ENCODE measurements at places on chromosomes 5 and 9.

GRCh38 chr5:80093796-80094195 is 58.6 kb downstream of the THBS4 start:
- H3K27ac ChIP-seq = no peak overlapping the region
- H3K4me1 ChIP-seq = no peaks in the 10 kb centered on the region
- H3K36me3 ChIP-seq = no peaks in the 10 kb centered on the region
- H3K27me3 ChIP-seq = no peaks in the 10 kb centered on the region
- no peak for DNase-seq
- H3K4me3 ChIP-seq = no peak overlapping the region

DNA sequence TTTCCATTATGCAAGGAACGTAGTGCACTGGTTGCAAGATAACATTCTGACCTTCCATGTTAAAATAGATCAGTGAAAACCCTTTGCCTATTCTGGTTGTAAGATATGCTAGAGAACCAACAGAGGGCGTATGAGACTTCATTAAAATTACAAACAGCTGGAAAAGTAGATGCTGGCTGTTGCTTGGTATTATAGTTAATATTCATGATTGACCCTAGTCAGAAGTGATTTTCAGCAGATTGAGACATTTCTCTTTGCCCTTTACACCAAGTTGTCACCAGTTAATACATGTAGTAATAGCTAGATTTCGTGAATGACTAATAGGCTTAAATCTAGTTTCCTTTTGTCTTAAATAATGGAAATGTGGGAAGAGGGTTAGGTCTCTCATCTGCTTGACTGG is 13.8 kb upstream of the FGF18 start:
- H3K4me1 ChIP-seq = peaks cover 26% of the 10 kb centered on the region
- no peak overlapping the region for H3K4me3 ChIP-seq
- H3K27ac ChIP-seq = no peak overlapping the region
- H3K27me3 ChIP-seq = no peaks in the 10 kb centered on the region
- no peak for DNase-seq
- H3K36me3 ChIP-seq = peaks cover 74% of the 10 kb centered on the region

- no peak overlapping the region for H3K4me3 ChIP-seq
- no peak for DNase-seq
- H3K36me3 ChIP-seq = no peaks in the 10 kb centered on the region
- no peaks in the 10 kb centered on the region for H3K27me3 ChIP-seq
These were observed 142.9 kb downstream of the NFIB start for GRCh38 chr9:14170973-14171596.

DNA sequence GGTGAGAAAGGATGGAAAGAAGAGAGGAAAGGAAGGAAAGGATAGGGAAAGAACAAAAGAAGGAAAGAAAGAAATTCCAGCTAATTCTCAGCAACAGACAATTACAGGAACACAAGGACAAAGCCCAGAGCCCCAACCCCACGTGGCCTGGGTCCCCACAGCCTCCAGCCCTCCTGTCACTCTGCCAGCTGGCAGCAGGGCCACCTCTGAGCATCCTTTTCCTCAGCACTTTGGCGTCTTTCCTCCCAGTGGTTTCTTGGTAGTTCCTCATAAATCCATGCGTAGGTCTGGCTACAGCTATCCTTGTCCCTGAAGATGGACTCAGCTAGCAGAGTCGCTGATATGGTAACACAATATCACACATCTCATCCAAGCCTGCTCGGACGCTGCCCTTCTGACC is 28.3 kb downstream of the ADAMTS2 start:
- H3K4me3 ChIP-seq = no peak overlapping the region
- no peaks in the 10 kb centered on the region for H3K36me3 ChIP-seq
- no peaks in the 10 kb centered on the region for H3K4me1 ChIP-seq
- H3K27ac ChIP-seq = no peak overlapping the region
- DNase-seq = no peak
- H3K27me3 ChIP-seq = no peaks in the 10 kb centered on the region

DNA sequence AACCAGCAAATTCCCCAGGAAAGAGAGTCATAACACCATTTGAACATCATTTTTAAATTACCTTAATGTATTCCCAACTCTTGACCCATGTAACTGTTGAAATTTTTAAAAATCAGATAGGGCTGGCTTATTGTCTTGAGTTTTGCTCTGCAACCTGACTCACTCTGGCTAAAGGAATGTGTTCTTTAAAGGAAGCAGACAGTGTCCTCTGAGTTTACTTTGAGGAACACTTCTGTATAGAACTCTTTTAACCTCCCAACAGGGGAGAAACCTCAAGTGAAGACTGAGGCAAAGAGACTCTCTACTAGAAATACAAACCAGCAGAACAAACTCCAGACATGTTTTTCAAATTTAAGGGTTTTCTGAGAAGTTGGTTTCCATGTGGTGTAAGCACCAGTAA is 248.9 kb downstream of the CWC27 start:
- DNase-seq = no peak
- no peak overlapping the region for H3K27ac ChIP-seq
- no peaks in the 10 kb centered on the region for H3K4me1 ChIP-seq
- H3K36me3 ChIP-seq = no peaks in the 10 kb centered on the region
- H3K4me3 ChIP-seq = no peak overlapping the region
- no peaks in the 10 kb centered on the region for H3K27me3 ChIP-seq

DNA sequence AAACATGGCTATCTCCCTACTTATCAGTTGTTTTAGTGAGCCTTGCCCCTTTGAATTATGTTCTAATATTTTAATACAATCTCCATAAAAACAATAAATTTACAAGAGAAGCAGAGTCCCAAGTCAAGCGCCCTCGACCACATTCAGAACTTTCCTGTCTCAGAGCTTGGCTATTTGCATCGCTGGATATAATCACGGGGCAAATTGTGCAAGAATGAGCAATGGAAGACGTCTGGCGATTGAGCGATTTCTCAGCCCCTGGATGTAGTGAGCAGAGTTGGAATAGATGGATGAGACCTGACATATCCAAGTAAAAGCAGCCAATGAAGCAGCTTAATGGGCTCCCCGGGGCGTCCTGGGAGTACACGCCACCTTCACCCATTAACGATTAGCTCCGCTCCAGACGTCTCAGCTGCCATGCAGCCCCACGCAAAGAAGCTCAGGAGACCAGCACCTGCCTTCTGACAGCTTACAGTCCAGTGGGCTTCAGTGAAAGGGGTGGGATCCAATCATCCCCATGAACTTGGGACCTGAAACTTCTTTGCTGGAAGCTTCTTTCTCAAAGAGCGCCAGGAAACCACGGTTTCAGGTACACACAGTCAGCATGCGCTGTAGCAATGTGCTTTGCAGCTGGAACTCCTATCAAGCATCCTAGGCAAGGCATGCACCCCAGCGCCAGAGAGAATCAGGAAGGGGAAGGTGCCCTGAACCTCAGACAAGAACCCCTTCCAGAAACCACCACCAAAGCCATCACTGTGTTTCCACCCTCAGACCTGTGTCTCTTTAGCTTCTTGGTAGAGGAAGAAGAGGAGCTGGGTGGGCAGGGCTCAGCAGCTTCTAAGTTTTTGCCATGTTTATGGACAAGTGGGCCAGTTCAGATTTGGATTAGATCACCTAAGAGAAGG is 92.0 kb upstream of the IRX4 start:
- H3K27me3 ChIP-seq = 0 out of 2 replicates have a peak, but pooled peaks cover 6% of the 10 kb centered on the region
- no peak for DNase-seq
- no peaks in the 10 kb centered on the region for H3K4me1 ChIP-seq
- no peak overlapping the region for H3K27ac ChIP-seq
- no peaks in the 10 kb centered on the region for H3K36me3 ChIP-seq
- H3K4me3 ChIP-seq = no peak overlapping the region

DNA sequence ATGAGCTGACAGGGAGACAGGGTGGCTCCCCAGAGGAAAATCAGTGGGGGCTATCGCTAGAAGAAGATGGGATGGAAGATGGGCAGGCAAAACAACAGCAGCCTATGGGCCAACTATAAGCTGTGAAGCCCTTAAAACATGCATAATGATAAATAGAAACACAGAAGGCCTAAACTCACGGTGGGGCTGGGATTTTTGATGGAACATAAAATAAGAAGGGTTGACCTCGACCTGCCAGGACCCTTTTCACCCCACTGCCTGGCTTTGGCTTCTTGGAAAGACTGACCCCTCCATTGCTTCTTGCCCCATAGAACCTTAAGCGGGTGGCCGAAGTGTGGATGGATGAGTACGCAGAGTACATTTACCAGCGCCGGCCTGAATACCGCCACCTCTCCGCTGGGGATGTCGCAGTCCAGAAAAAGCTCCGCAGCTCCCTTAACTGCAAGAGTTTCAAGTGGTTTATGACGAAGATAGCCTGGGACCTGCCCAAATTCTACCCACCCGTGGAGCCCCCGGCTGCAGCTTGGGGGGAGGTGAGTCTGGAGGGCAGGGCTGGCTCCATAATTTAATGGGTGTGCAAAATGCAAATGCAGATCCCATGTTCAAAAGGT is 36.5 kb upstream of the SAP30L start:
- H3K27me3 ChIP-seq = no peaks in the 10 kb centered on the region
- H3K4me1 ChIP-seq = peaks cover 21% of the 10 kb centered on the region
- no peak overlapping the region for H3K27ac ChIP-seq
- no peak for DNase-seq
- peaks cover 47% of the 10 kb centered on the region for H3K36me3 ChIP-seq

DNA sequence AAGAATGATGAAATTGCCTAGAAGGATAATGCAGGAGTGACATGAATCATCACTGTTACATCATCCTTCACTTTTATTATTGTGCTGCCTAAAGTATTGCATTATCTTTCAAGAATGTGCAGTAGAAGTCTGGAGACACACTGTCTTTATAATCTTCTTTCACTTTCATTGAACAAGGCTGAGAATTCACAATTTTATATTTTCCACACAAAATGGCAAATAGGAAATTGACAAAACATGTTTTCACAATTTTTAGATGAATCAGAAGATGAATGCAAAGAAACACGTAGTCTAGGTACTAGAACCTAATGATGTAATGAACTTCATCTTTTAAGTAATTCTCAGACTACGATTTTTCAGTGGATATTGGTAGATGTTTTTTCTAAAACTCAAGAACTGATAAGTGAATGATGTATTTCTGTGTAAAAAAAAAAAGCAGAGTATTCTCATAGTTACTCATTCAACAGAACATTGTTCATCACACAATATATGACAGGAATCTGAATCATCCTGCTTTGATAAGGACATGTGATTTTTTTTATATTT is 131.5 kb upstream of the GRHPR start:
- H3K4me1 ChIP-seq = peaks cover 31% of the 10 kb centered on the region
- no peaks in the 10 kb centered on the region for H3K27me3 ChIP-seq
- no peak overlapping the region for H3K4me3 ChIP-seq
- DNase-seq = no peak
- peak overlapping the region; percentile 82 for H3K27ac ChIP-seq
- H3K36me3 ChIP-seq = no peaks in the 10 kb centered on the region

DNA sequence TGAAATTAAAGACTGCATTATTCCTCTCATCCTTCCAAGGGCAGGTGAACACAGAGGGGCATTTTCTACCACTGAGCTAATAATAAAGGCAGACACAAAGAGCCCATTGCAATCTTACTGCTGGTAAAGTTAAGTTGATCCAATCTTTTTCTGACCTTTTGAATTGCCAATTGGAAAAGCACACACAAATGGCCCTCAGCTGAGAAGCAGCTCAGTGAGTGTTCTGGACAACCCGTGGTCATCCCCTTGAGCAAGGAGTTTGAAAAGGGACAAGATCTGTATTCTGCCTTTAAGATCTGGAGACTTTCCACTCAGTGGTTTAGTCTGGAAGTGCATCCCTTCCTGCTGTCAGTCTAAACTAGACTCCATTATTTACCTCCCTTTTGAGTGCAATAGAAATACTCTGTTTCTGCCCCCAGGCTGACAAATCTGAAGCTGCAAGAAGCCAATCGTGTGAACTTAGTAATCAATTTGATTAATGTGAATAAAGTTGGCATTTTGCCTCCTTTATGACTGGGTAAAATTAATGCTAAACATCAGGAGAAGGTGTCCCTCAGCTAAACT is 835.7 kb downstream of the MAT2B start:
- no peaks in the 10 kb centered on the region for H3K36me3 ChIP-seq
- H3K4me3 ChIP-seq = no peak overlapping the region
- no peak overlapping the region for H3K27ac ChIP-seq
- peaks cover 22% of the 10 kb centered on the region for H3K4me1 ChIP-seq
- DNase-seq = no peak

GRCh38 chr9:83154821-83155220 is 91.9 kb upstream of the RASEF start:
- DNase-seq = no peak
- H3K27me3 ChIP-seq = no peaks in the 10 kb centered on the region
- H3K27ac ChIP-seq = no peak overlapping the region
- H3K4me1 ChIP-seq = no peaks in the 10 kb centered on the region
- H3K4me3 ChIP-seq = no peak overlapping the region

- DNase-seq = no peak
- no peak overlapping the region for H3K4me3 ChIP-seq
- H3K27me3 ChIP-seq = peaks cover 2% of the 10 kb centered on the region
- H3K27ac ChIP-seq = no peak overlapping the region
- no peaks in the 10 kb centered on the region for H3K4me1 ChIP-seq
These were observed 173.3 kb upstream of the GDNF start for GRCh38 chr5:38013107-38013506.

- no peak overlapping the region for H3K4me3 ChIP-seq
- H3K36me3 ChIP-seq = no peaks in the 10 kb centered on the region
- DNase-seq = no peak
- no peaks in the 10 kb centered on the region for H3K4me1 ChIP-seq
- no peak overlapping the region for H3K27ac ChIP-seq
- H3K27me3 ChIP-seq = no peaks in the 10 kb centered on the region
These were observed 52.8 kb upstream of the RORB start for GRCh38 chr9:74444369-74444768.

- H3K27ac ChIP-seq = no peak overlapping the region
- no peaks in the 10 kb centered on the region for H3K4me1 ChIP-seq
- H3K36me3 ChIP-seq = no peaks in the 10 kb centered on the region
- no peak for DNase-seq
These were observed 36.4 kb downstream of the UNC13B start for GRCh38 chr9:35198191-35198590.

DNA sequence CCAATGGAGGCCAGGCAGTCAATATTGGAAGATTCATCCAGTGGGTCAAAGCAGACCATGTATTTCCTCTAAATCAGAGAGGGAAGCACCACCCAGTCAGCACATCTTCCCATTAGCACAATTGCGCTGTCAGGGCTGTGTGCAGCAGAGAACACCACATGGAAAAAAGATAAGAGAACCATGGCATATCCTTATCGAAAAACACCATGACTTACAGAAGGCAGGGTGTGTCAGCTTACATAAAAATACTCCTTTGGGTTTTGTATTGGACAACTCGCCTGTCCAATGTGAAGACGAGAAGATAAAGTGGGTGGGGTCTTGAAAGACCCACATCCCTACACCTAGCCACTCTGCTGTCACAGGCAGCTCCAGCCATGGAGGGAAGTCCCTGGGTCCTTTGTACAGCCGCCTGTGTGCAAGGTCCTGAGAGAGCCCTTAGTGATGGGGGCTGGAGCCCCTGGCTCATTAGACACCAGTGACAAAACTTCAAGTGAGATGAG is 71.9 kb upstream of the SPATA31E1 start:
- peaks cover 20% of the 10 kb centered on the region for H3K4me1 ChIP-seq
- DNase-seq = no peak
- no peaks in the 10 kb centered on the region for H3K27me3 ChIP-seq
- H3K27ac ChIP-seq = no peak overlapping the region
